ENCODE measurements at places on chromosomes 6 and 20. TPM values are rescaled to one million over a fixed set of nuclear protein-coding genes. Genes with fewer than 3 reads are reported as not detected.
A peak's percentile ranks its signal among the peaks of the same experiment; 100 is the strongest.

- DNase-seq, result no peak
Observed at GRCh38 chr20:15302075-15302474, 964.7 kb upstream of the FLRT3 start.

DNA sequence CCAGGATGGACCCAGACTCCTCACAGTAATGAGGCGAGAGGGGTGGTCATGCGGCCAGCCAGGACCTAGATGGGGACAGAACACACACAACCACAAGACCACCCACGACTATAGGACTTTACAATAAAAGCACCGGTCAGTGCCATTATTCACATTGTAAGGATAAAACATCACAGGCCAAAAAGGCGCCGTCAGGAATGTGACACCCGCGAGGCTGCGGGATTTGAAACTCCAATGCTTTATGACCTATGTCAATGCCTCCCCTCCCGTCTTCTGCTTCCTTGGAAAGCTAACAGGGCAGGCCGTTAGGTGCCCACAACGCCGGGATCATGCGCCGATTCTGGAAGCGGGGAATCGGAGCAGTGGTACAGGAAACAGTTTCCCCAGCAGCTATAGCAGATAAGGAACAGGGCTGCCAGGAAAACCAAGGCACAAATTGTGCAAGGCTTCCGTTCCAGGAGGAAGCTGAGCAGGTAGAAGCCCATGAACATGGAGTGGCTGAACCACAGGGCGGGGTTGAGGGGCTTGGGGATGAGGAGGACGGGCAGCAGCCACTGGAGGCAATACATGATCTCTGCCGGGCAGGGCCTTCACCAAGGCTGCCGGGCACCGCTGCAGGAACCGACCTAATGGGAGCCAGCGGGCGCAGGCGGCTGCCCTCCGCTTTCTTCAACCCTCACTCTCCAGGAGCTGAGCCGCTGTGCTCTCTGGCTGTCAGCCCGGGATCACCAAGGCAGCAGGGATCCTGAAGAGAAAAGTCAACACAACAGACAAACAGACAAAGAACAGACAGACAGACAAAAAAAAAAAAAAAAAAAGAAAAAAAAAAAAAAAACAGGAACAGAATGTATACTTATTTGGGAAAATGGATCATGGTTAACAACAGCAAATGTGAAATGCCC is 2.2 kb upstream of the NNAT start:
- peak; percentile 81 for DNase-seq

- no peak for DNase-seq
Observed at GRCh38 chr6:91142154-91142553, 555.3 kb upstream of the MAP3K7 start.

- DNase-seq, result no peak
Observed at GRCh38 chr6:164502833-164503232, 806.6 kb downstream of the C6orf118 start.

DNA sequence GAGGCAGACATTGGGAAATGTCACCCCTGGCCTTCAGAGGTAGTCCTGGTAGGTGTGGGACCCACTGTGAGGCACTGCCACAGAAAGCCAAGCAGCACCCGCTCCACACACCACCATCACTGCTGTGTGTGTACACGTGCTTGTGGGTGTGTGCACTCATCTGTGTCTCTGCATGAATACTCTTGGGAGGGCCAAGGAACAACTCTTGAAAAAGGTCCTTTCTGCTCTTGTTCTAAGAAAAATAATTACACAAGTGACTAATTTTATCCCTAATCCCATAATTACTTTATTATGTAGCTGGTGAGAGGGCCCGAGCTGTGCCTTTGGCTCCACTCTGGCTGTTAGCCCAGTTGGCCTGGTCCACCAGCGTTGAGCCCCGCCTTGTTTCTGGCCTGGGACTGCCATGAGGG is 21.7 kb upstream of the EPB41L1 start:
- no peak for DNase-seq

GRCh38 chr6:35850208-35850607 is 45.1 kb downstream of the LHFPL5 start:
- no peak for DNase-seq

DNA sequence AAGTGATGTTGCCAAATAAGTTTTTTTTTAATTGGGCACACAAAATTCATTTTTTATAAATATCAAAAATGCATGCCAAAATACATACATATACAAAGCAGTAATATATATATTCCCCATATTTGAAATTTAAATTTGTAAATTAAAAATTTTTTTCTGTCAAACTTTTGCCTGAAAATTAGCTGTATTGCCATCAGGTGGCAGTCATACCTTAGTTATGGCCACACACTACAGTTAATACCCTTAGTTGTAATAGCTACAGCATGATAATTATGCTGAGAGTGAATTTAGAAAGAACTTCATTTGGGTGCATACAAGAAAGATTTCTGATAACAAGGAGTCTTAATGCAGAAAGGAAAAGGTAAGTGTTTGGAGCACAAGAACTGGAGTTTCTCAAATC is 46.2 kb upstream of the SDHAF4 start:
- no peak for DNase-seq

PGC gene
- not detected for total RNA-seq

RNF146 gene
- total RNA-seq, result 46.3 TPM

ZNF337 gene
- 8.3 TPM for total RNA-seq

B3GAT2 gene
- total RNA-seq, result 0.07 TPM

SLC17A1 gene
- not detected for total RNA-seq

All from left ventricle myocardium superior (tissue), 1 donor.